Ascending aorta (tissue), 2 donors: ENCODE measurements at places on chromosomes 7 and 10. TPM values are rescaled to one million over a fixed set of nuclear protein-coding genes. Genes with fewer than 3 reads are reported as not detected.

Gene PRKG1
- total RNA-seq, result 50.2 TPM

DNA sequence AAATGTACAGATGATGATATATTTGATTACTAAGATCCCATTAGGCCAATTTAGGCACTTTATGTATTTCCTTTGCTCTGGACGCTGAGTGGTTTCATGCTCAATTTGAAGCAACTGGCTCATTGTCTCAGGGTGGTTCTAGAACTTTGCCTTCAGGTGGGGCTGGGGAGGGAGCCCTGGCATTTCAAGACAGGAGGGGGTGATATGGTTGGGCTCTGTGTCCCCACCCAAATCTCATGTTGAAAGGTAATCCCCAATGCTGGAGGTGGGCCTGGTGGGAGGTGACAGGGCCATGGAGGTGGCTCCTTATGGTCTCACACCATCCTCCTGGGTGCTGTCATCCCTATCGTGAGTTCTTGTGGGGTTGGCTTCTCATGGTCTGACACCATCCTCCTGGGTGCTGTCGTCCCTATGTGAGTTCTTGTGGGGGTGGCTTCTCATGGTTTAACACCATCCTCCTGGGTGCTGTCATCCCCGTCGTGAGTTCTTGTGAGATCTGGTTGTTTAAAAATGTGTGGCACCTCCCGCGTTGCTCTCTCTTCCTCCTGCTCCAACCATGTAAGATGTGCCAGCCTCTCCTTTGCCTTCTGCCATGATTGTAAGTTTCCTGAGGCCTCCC is 151.5 kb upstream of the KLF6 start:
- H3K27me3 ChIP-seq, result no peaks in the 10 kb centered on the region
- no peaks in the 10 kb centered on the region for H3K36me3 ChIP-seq
- no peaks in the 10 kb centered on the region for H3K4me1 ChIP-seq

DNA sequence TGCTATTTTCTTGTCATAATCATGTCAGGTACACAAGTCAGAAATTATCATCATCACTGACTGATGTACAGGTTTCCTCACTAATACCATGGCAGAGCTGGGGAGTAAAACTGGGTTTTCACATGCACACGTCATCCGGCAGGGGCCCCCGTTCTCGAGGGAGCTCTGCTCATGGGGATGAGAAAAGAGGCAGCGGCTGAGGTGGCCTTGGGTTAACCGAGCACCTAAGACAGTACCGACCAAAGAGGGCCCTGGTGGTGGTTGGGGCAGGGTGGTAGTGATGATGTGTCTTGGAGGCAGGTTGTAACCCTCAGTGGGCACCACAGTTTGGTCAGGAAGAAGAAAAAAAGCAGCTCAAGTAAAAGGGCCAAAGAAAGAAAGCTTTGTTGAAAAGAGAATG is 12.1 kb upstream of the TRPV6 start:
- H3K4me3 ChIP-seq, result no peak overlapping the region
- H3K27me3 ChIP-seq, result no peaks in the 10 kb centered on the region
- H3K27ac ChIP-seq, result no peak overlapping the region
- no peak for DNase-seq

Gene TMEM139
- 11.5 TPM for total RNA-seq

DNA sequence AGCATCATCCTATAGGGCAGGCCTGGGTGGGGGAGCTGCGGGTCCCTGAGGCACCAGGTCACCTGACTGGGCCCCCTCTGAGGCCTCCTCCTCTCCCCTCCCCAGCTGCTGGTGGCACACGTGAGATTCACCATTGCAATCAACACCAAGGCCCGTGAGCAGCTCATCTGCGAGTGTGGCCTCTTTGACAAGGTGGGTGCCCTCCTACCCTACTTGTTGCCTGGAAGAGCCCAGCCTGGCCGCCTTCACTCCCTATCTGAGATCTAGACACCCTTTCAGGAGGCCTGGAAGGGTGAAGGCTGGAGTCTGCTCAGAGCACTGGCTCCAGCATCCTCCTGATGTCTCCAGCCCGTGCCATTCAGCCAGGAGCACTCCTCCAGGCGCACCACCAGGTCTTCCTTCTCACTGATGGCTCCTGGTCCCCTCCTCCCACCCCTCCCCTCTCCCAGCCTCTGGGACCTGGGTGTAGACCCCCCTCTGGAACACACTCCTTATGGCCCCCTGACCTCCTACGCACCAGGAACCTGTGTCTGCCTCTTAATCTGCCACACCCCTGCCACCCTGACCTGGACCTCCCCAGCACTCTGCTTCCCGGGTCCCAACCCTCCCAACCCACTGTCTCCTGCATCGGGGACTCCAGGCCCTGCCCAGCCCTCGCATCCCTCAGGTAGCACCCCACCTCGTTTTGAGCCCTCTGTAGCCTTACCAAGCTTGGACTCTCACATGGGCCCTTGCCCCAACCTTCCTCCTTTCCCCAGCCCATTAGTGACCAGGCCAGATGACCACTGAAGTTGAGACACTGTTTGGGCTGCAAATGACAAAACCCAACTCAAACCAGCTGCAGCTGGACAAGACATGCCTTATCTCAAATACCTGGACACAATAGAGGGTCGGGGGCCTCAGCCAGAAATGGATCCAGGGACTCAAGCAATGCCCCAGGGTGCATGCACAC is 67.5 kb downstream of the ALOX5 start:
- H3K27ac ChIP-seq, result no peak overlapping the region
- DNase-seq, result no peak
- no peaks in the 10 kb centered on the region for H3K36me3 ChIP-seq

DNA sequence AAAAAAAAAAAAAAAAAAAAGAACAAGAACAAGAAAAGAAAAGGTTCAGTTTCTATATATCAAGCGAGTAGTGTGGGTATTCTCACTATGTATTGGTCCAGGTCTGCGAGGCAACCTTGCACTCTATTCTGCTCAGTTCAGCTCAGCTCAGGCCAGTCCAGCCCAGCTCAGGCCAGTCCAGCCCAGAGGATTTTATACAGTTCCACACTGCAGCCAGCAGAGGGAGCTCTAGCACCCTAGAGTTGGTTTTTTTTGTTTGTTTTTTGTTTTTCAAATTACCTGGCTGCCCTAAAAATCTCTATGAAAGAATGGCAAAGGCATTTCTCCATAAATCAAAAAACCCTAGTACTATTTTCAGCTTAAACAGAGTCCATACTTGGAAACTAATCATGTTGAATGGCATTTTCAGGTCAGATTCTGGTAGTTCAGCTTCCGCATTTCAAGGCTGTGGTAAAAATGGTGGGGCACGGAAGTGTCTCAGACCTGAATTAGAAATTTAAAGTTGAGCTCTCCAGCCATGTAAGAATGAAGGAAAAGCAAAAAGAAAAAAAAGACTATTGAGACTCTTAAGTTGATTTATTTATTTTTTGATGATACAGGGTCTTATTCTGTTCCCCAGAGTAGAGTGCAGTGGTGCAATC is 55.2 kb upstream of the GSDME start:
- no peaks in the 10 kb centered on the region for H3K4me1 ChIP-seq
- H3K36me3 ChIP-seq, result no peaks in the 10 kb centered on the region
- no peak overlapping the region for H3K4me3 ChIP-seq
- no peak for DNase-seq
- no peaks in the 10 kb centered on the region for H3K27me3 ChIP-seq
- H3K27ac ChIP-seq, result no peak overlapping the region

DNA sequence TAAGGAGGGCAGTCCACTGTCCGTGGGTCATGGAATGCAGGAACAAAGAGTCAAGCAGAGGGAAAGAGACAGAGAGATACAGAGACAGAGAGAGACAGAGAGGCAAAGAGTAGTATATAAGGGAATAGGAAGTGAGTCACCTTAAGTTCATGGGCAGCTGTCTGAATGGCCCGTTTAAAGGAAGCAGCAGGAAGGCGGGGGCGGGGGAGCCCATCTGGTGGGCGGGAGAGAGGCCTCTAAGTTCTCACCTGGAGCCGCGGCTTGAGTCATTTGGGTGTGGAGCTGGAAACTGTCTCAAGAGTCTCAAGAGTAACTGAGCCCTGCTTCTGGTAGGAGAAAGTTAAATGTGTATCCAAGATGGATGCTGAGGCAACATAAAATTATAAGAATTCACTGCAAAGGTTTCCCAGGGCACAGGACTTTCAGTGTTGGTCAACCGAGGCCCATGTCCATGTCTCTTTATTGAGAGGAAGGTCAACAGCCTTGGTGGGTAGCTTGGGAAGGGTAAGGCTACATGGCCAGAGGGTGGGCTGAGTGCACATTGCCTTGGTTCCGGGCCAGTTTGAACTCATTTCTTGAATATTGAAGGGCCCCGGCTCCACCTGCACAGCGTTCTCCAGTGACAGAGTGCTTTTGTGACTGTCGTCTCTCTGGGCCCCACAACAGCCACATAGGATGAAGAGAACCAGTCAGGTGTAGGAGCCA is 85.5 kb upstream of the CACUL1 start:
- H3K27ac ChIP-seq, result no peak overlapping the region
- no peak overlapping the region for H3K4me3 ChIP-seq
- H3K27me3 ChIP-seq, result no peaks in the 10 kb centered on the region
- no peaks in the 10 kb centered on the region for H3K36me3 ChIP-seq

DNA sequence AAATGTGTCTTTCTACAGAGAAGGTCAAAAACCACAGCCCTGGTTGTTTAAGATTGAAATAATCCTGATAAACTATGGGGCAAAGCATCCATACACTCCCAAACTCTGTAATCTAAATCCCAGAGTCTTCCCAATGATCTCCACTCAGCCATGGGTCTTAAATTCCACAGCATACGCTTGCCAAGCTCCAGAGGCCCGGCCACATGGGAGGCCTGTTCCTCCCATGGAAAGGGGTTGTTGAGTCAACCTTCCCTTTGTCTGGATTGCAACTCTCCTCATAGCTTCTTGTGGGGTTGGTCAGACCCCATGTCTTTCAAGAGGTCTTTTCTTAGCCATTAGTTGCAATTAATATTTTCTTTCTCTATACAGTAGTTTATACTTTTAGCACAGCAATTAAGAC is 718 bp upstream of the STEAP4 start:
- H3K36me3 ChIP-seq, result no peaks in the 10 kb centered on the region
- H3K4me3 ChIP-seq, result no peak overlapping the region
- H3K4me1 ChIP-seq, result no peaks in the 10 kb centered on the region
- no peak for DNase-seq
- H3K27ac ChIP-seq, result no peak overlapping the region

DNA sequence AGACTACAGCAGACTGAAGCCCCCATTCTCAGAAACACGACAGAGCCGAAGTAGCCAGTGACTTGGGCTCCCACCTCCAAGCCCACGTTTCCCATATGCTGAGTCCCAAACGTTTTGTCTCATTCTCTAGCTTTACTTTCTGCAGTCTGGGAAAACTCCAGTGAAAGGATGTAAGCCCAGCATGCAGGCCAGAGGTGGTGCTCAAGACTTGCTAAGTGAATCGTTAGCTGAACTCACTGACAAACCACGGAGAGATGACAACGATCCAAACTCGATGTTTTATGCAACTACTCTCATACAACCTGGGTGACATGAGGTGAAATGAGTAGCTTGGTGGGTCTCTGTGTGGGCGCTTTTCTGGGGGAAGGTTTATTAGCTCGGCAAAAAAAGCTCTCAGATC is 731.8 kb downstream of the SUGCT start:
- no peak overlapping the region for H3K4me3 ChIP-seq
- DNase-seq, result no peak
- H3K36me3 ChIP-seq, result no peaks in the 10 kb centered on the region
- H3K4me1 ChIP-seq, result no peaks in the 10 kb centered on the region

Gene SPDYE6
- not detected for total RNA-seq

Gene RAB19
- not detected for total RNA-seq

GRCh38 chr10:50648089-50648934 is 24.6 kb upstream of the SGMS1 start:
- no peaks in the 10 kb centered on the region for H3K36me3 ChIP-seq
- H3K4me1 ChIP-seq, result no peaks in the 10 kb centered on the region
- no peak overlapping the region for H3K27ac ChIP-seq
- no peak for DNase-seq
- H3K4me3 ChIP-seq, result no peak overlapping the region
- no peaks in the 10 kb centered on the region for H3K27me3 ChIP-seq

Gene PRSS2
- not detected for total RNA-seq

DNA sequence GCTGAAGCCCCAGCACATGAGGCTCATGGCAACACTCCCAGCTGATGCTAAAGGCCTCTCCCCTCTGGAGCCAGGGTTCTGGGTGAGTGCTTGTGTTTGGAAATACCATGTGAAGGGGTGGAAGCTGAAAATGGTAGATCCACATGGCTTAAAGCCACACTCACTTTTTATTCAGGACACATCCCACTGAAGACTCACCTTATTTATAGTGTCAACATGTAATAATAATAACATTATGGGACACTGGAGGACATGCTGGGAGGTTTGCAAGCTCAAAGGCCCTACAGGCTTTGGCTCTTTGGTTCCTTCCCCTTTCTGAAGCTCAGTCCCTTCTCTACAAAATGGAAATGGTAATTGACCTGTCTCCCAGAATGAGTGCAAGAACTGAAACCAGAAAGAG is 318.0 kb downstream of the GRID1 start:
- H3K4me3 ChIP-seq, result no peak overlapping the region
- no peaks in the 10 kb centered on the region for H3K27me3 ChIP-seq
- H3K36me3 ChIP-seq, result no peaks in the 10 kb centered on the region
- H3K27ac ChIP-seq, result no peak overlapping the region

GRCh38 chr7:70156057-70156456 is 557.8 kb downstream of the AUTS2 start:
- no peak for DNase-seq
- no peak overlapping the region for H3K27ac ChIP-seq
- H3K27me3 ChIP-seq, result no peaks in the 10 kb centered on the region
- H3K4me1 ChIP-seq, result no peaks in the 10 kb centered on the region
- H3K36me3 ChIP-seq, result no peaks in the 10 kb centered on the region

Gene GTF2IRD1
- total RNA-seq, result 7.5 TPM

- no peak for DNase-seq
- no peaks in the 10 kb centered on the region for H3K36me3 ChIP-seq
- no peaks in the 10 kb centered on the region for H3K27me3 ChIP-seq
- H3K4me3 ChIP-seq, result no peak overlapping the region
- no peak overlapping the region for H3K27ac ChIP-seq
- no peaks in the 10 kb centered on the region for H3K4me1 ChIP-seq
Observed at GRCh38 chr10:62178568-62178967, 90.1 kb downstream of the RTKN2 start.

Gene DLD
- 19.2 TPM for total RNA-seq

- peaks cover 5% of the 10 kb centered on the region for H3K4me1 ChIP-seq
- no peak within 1 kb of the TSS for H3K27ac ChIP-seq
- peaks cover 7% of the 10 kb centered on the region for H3K27me3 ChIP-seq
- H3K36me3 ChIP-seq, result no peaks in the 10 kb centered on the region
- peak within 1 kb of the TSS; percentile 53 for H3K4me3 ChIP-seq
- no peak for DNase-seq
Observed at GRCh38 chr7:124032369-124033094, at the start of gene TMEM229A. Gene TMEM229A (minus strand): TSS chr7:124033067. CDS start chr7:124033003, 64 bp downstream.

GRCh38 chr10:120542591-120542990 is 85.6 kb downstream of the PLPP4 start:
- H3K4me3 ChIP-seq, result no peak overlapping the region
- no peaks in the 10 kb centered on the region for H3K36me3 ChIP-seq
- no peak for DNase-seq
- H3K4me1 ChIP-seq, result no peaks in the 10 kb centered on the region
- no peak overlapping the region for H3K27ac ChIP-seq

Gene CRYGN
- not detected for total RNA-seq

- no peak for DNase-seq
- H3K36me3 ChIP-seq, result no peaks in the 10 kb centered on the region
- no peaks in the 10 kb centered on the region for H3K27me3 ChIP-seq
Observed at GRCh38 chr10:18649364-18649959, 1.9 kb downstream of the NSUN6 start.
